Activated T-helper 1 cell treated with anti-CD3 and anti-CD28 coated beads, Interleukin-2, amount 50 U/mL, for 16 hours (primary cell): ENCODE measurements at places on chromosomes 13 and 19.

DNA sequence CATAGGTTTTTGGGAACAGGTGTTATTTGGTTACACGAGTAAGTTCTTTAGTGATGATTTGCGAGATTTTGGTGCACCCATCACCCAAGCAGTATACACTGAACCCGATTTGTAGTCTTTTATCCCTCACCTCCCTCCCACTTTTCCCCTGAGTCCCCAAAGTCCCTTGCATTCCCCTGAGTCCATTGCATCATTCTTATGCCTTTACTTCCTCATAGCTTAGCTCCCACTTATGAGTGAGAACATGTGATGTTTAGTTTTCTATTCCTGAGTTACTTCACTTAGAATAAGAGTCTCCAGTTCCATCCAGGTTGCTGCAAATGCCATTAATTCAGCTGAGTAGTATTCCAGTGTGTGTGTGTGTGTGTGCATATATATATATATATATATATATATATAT, 97.2 kb upstream of the EDNRB start:
- no peak for DNase-seq

DNA sequence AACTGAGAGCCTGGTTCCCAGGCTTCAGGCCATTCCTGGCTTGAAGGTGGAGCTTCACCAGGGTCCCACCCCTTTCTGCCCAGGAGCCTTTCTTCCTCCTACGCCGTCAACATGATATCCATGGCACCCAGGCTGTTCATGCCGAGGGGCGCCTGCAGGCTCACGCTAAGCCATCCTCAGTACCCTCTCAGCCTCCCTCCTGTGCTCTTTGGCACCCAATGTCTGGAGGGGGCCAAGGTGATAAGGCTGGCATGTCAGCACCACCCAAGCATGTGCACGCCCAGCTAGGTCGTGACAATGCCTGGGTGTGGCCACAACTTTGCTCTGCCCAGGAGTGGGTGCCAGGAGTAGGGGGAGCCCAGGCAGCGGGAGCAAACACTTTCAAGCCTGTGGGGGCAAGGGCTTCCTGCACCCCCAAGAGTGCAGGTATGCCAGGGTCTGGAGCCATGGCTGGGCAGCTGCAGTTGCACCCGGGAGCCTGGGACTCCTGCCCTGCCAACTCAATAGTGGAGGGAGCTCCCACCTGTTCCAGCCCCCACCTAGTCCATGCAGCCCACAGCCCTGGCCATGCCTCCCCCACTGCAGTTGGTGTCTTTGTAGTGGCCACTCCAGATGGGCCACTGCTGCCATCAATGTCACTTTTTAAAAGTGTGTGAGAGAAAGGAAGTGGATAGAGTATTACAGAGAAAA, 219.9 kb downstream of the MAB21L1 start:
- DNase-seq: no peak

DNA sequence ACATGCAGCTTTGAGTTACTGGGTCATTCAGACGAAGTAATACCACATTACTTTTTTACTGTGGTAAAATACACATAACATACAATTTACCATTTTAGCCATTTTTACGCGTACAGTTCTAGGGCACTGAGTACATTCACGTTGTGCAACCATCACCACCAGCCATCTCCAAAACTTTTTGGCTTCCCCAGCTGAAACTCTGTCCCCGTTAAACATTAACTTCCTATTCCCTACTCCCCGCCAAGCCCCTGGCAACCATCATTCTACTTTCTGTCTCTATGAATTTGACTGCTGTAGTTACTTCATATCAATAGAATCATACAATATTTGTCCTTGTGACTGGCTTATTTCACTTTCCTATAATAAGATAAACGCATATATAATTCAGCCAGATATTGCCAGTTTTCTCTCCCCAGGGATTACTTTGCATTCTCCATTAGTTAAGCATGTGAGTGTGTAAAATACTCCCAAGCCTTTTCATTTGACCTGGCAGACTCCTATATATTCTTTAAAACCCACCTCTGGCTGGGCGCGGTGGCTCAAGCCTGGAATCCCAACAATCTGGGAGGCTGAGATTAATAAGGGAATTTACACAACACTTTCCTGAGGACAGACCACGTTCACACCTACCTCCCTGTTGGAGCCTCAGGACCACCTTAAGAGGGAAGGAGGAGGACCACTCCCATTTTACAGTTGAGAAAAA, 10.0 kb upstream of the CYP4F22 start:
- DNase-seq: no peak

DNA sequence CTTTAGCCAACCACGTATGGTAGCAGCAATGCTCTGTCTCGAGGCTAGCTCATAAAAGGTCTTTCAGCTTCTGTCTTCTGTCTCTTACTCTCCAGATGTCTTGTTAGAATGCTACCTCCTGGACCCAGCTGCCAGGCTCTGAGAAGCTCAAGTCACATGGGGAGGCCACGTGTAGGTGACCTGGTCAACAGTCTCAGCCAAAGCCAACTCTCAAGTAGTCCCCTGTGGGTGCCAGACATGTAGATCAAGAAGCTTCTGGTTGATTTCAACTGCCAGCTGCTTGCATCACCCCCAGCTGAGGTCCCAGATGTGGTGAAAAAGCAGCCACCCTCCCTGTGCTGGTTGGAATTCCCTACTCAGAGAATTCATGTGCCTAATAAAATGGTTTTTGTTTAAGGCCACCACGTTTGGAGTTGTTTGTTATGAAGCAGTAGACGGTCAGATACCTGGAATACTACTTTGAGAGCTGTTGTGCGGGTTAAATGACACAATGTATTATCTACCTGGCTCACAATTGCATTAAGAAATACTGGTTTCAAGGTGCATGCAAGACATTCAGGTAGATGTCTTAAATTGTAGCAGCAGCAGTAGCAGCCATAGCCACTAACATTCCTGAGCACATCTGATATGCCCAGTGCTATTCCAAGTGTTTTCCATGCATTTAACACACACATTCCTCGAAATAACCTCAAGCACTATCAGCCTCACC, 131.0 kb upstream of the RFC3 start:
- DNase-seq: no peak
